Natural killer cell treated with Interleukin-12 subunit alpha and Interleukin-12 subunit beta and Interleukin-15 and Interleukin-18, amount 100 ng/mL, for 72 hours (primary cell): ENCODE measurements at places on chromosomes 5 and 9. TPM values are rescaled to one million over a fixed set of nuclear protein-coding genes. Genes with fewer than 3 reads are reported as not detected.
A peak's percentile ranks its signal among the peaks of the same experiment; 100 is the strongest.

- no peak for DNase-seq
Observed at GRCh38 chr9:104872656-104873488, 55.1 kb downstream of the ABCA1 start.

The EQTN gene
- total RNA-seq = not detected

The MYMK gene
- total RNA-seq = not detected

DNA sequence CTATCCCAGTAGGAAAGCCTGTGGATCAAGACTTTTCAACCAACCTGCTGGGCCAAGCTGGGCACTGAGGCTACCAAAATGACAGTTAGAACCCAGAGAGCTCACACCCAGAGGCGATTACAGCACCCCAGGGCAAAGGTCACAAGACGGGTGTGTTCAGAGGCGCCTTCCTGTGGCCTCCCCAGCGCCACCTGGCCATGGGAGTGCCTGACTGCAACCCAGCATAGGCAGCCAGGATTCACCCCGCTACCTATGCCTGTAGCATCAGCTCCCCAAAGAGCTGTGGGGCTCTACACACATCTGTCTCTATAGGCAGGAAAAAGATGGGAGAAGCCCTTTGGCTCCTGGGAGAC lies 33.5 kb downstream of the PDGFRB start:
- no peak for DNase-seq

DNA sequence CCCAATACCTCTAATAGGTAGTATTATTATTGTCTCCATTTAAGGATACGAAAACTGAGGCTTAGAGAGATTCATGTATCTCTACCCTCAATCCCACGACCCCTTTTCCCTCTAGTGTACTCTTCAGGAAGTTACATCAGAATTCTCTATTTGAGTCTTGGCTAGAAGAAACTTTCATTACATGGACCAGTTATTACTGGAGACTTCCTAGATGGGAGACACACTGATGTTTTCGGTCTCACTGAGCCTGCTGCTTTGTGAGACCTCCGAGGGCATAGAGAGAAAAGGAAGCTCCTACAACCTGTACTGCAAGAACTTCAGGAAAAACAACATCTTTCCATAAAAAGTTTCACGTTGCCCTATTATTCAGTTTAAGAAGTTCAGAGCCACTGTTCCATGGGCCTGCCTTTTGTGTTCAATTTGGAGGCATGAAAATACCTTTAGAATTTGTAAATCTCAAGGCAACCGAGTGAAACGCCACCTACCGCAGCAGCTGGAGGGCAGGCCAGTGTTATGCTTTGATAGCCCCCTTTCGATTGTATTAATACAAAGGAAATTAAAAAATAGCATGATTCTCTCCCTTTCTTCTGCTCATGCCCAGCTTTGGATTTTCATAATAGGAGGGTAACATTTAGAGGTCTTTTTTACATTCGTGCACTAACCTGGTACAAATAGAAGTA lies 223.3 kb downstream of the EBF1 start:
- no peak for DNase-seq

The LCNL1 gene
- not detected for total RNA-seq

DNA sequence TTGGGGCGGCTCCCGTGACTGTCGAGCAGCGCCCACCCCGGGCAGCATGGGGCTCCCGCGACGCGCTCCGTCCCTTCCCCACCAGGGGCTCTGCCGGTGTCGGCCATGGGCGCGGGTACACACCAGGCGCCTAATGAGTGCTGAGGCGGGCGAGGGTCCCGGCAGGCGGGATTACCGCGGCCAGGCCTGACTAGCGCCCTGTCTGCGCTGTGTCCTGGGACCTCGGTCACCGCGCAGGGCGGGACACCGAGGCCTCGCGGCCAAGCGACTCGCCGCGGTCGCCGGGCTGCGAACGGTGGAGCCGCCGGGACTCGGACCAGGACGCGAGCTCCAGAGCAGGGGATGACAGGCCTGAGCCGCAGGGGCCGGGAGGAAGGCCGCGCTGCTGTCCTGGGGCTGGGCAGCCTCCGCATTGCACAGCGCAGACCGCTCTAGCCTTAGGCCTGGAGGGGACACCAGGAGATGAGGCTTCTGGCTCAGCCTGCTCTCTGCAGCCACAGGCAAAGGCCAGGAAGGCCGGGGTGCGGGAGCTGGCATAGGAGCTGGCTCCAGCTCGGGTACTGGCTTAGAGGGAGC lies 14.1 kb downstream of the LCN10 start:
- no peak for DNase-seq

DNA sequence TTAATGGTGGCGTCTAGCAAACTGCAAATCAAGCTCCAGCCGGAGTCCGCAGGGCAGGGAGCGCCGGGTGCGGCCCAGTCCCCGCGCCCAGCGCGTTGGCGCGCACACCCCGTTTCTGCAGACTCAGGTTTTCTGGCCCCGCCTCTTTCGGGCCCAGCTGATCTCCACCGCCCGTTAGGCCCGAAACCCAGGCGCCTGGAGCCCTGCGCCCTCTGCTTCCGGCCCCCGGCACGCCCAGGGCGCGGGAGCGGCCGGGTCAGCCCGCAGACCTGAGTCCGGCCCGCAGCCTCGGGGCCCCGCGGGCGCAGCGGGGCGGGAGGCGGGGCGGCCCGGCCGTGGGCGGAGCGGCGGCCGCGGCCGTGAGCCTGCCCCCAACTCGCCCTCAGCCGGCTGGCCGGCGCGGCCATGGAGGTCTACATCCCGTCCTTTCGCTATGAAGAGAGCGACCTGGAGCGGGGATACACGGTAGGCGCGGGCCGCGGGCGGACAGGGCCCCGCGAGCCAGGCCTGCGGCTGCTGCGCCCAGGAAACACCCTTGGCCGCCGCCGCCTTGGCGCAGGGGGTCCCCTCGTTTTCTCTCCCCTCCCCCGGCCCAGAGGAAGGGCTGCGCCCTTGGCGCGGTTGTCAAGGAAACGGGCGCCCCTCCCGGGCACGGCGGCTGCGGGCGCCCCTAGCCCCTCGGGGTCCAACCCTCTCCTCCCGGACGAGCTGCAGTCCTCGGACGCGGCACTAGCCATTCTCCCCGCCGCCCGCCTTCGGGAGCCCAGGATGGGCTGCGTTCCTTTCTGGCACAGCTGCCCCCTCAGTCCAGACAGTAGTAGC lies at the start of gene SNX24:
TSS of gene SNX24 (plus strand) at position 385 of the 822 bp plus-strand sequence. CDS start at position 406, 21 bp downstream.
- peak; percentile 83 for DNase-seq

DNA sequence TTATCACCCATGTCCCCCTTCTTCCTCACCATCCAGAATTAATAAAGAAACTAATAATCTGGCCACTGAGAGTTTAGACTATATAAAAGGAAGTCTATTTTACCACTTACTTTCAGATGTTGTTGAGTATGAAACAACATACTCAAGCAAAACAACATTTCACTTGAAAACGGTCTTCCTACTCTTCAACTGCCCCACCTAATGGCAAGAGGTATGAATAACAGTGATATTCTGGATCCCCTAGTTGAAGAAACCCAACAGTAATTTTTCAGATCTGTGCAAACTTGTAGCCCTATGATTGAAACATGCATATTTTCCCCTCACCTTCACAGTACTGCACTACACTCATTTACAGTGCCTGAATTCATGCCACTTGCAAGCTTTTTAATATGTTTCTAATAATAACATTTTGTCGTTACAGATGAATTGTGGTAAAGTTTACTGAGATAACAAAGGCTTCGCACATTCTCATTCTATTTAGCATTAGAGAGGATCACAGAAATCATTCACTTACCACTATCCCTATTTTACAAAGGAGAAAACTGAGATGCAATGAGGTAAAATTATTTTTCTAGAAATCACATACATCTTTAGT lies 267.9 kb upstream of the PDE4D start:
- no peak for DNase-seq

GRCh38 chr5:160291467-160291866 lies 20.9 kb downstream of the CCNJL start:
- DNase-seq = no peak

DNA sequence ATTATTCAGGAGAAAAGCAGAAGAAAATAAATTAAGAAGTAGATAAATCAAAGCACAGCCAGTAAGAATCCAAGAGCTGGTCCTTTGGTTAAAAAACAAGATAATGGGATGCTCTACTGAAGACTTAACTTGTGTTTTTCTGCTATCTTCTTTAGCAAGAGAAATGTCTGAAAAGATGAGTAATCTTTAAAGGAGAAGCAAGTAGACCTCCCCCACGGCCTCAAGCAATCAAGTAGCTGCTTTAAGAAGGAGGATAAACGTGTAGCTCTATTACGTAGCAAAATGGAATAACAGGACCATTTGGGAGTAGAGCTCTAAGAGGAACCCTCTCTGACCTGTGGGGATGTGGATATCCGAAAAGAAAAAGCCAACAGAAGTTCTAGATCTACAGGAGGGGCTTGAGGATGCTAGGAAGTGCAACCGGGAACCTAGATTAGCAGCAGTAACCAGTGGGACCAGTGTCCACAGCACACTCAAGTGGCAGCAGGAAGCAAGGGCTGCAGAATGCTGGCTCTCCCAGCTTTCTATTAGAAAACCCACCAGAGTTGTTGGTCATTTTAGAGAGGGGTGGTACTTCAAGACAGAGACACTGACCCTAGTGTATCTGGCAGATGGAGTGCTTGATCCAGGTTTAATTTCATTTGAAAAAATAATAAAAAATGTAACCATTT lies 185.4 kb downstream of the GABBR2 start:
- DNase-seq = no peak

DNA sequence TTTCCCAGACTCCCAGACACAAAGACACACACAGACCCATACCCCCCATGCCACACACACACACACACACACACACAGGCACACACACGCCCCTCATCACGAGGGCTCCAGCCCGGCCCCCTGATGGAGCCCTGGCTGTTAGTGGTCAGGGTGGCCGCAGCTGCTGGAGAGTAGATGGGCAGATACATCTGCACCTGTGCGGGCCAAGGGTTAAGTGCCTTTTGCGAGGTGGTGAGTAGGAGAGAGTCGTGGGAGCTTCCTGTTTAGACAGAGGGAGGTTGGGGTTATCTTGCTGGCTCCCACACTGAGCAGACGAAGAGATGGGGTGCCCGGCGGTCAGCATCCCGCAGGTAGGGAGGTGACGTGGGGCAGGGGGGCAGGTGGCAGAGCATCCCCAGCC lies 8.2 kb downstream of the PRRX2 start:
- DNase-seq = no peak

The UNC5A gene
- total RNA-seq = not detected

- no peak for DNase-seq
Observed at GRCh38 chr9:71620746-71621145, 147.6 kb downstream of the CEMIP2 start.

DNA sequence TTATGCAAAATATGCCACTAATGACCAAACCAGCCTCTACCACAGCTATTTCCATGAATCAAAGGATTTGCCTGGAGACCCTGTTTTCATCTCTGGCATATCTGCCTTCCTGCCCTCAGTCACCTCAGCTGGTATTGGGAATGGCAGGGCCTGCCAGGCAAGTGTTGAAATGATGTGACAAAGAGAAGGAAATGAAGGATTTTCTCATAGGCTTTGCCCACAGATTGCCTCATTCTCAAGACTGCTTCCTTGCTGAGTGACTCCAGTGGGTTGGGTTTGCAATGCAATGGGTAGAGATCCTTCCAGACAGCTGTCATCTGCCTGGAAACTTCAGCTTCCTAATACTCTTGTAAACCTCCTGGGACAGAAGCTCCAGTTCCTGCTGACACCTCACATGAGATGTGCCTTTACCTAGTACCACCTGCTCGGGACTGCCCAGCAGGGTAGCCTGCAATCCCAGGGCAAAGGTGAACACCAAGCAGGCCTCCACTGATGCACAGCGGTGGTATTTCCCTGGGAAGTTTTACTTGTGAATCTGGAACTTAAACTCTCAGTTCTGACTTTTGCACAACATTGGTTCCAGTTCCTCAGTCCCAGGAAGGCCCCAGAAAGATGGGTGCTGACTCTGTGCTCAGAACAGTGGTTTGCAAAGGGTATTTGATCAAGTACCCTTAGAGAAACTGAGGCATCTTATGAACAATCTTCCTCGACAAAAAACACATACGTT lies 64.8 kb upstream of the SLC1A1 start:
- DNase-seq = no peak

GRCh38 chr5:138706655-138707480 lies 46.4 kb upstream of the CTNNA1 start:
- no peak for DNase-seq

The PPP3R2 gene
- total RNA-seq = not detected

DNA sequence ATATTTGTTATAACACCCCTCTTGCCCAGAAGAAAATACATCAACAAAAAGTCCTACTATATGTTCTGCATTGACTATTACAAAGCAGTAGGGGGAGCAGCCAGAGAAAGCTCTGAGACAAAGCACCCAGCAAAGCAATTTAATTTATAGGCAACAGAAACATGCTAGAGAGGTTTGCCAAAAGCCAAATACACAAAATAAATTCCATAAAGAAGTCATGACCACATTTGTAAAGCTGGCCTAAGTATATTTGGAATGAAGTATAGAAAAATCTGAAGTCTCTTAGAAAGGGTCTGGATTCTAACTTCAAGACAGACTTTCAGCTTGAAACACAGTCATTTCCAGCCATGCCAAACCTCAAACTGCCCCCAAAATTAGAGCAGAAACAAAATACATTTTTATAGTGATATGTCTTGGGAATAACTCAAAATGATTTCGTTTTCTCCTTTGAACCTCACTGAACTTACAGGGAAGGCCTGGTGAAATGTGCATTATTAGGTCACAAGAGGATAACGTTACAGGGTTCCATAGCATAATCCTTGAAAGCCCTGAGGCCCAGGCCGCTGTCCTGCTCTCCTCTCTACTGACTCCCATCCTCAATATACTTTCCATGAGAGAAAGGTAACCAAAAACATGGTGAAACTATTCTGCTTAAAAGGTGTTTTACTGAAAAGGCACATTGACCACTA lies 451.8 kb downstream of the RAB3C start:
- peak; percentile 73 for DNase-seq

DNA sequence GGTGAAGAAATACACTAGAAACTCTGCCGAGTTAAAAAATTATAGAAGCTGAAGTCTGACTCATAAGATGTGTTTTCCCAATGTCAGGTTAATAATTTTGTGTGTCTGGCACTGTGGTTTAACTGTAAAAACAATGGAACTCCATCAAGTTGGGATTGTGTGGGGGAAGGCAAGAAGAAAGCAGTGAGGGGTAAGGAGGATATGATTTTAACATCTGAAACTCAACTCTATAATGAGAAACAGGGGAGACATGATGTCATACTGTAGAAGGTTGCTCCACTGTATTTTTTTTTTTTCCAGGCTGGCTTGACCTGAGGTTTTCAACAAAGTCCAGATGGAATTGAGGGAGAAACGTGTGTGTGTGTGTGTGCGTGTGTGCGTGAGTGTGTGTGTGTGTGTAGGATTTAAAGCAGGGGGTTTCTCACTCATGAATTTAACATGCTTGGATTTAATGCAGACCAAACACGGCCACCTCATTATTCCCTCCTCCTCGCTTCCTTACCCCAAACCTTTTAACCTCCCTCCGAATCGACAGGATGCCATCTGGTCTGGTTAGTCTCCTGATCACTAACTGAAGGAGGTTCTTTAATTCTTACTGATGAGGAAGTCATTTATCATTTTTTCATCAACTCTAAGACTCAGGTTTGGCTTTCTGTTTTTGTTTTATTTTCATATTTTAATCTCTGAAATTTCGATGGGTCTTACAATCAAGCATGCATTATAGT lies 140.2 kb upstream of the LPAR1 start:
- DNase-seq = no peak

DNA sequence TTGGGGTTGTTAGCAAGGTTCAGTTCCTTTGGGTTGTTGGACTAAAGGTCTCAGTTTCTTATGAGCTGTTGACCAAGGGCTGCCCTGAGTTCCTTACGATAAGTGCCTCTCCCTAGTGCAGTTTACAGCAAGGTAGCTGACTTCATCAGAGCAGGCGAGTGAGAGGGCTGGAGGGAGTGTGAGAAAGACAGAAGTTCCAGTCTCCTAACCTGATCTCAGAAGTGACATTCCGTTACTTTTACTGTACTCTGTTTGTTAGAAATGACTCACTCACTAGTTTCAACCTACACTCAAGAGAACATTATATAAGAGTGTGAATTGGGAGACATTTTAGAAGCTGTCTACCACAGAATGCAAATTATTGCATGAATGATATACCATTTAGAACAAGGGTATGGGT lies 21.2 kb upstream of the IL31RA start:
- DNase-seq = no peak

The LVRN gene
- not detected for total RNA-seq
